Fibroblast of gingiva (primary cell): ENCODE measurements at places on chromosomes 1 and 21.

DNA sequence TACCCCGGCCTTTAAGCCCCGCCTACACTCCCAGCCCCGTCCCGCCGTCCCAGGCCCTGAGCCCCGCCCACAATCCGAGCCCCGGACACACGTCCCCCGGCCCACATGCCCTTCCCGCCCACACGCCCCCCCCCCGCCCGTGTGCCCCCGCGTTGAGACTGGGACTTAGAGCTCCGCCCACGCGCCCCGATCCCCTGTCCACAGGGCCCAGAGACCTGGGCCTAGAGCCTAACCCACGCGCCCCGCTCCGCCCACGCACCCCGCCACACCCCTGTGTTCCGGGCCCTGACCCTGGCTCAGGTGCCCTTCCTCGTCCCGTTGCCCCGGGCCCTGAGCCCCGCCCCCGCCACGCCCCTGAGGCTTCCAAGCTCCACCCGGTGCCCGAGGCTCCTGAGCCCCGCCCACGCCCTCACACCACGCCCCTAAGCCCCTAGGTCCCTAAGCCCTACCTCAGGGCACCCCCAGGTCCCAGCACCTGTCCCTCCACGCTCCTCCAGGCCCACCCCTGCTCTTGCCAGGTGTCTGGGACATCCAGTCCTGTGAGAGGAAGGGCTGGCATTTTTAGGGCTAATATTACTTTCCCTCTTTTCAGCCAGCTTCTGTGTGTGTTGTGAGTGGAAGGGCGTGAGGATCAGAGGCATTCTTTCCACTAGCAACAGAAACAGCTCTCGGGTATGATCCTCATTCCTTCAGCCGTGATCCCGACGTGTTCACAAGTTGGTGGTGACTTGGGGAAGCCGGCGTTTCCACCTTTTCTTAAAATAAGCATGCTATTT is 552 bp upstream of the GPR157 start:
- DNase-seq: peak; percentile 42

DNA sequence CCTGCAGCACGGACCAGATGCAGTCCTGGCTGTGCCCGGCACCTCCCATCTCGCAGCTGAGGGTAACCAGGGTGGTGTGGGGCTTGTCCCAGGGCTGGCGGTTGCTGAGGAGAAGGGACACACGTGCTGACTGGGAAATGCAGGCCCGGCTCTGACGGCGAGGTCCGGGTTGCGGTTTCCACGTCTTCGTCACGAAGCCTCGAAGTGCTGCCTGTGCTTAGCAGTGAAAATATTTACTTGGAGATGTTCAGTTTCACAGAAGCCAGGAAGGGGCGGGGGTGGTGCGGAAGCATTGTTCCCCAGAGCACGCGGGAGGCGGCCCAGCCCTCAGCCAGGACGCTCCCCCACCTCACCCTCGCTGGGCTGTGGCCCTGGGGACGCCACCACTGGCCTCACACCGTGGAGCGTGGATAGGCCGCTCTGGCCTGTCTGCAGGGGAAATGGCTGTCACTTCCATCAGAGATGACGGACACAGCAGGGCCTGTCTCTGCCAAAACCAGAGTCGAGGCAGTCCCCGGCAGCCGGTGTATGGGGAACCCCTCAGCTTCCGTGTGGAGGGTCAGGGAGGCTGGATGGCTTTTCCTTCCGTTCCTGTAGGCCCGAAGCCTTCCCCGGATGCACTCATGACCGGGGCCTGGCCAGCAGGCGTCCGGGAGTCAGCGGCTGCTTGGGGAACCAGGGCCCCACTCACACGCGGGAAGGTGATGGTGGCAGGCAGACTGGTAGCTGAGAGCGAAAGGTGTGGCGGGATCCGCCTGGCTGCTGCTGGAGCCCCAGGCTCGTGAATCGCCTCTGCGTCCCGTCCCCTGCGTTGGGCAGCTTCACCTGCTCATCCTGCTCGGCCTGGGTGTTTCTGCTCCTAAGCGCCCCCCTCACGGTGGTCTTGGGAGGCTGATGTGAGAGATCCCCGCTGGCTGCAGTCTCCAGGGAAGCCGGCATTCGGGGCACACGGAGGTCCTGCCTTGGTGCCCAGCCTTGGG is 14.7 kb upstream of the POFUT2 start:
- DNase-seq: no peak

DNA sequence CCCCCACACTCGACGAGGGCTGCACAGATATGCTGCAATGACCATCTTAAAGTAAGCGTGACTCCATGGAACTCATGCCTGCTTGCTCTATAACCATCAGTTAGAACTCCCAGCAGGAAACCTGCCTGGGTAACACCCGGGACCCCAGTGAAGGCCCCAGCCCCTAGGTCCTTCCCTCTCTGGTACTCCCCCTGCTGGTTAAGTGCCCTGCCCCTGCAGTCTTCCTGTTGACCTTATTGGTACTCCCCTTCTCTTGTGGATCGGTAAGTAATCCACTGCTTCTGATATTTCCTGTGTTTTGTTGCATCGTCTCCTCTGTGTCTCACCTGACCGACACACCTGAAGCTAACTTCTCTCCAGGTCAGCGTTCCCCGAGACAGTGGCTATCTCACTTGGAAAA is 104.8 kb upstream of the COG2 start:
- no peak for DNase-seq

GRCh38 chr1:174209347-174210187 is 50.2 kb downstream of the RABGAP1L start:
- no peak for DNase-seq

DNA sequence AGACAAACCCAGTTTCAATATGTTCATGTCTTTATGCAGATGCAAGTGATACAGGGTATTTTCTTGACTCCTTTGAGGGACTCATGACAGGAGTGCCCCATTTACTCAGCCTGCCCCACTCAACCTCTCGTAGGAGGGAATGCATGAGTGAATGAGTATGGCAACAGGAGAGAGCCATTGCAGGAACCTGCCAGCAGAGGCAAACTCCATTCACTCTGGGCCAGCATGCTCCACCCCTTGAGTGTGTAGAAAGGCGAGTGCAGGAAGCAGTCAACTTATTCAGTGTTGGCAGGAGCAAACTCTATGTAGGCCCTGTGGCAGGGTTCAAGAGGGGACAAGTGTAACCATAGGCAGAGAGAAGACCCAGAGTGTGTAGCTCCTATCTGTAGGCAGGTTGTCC is 1526.3 kb downstream of the PLA2G4A start:
- DNase-seq: no peak

DNA sequence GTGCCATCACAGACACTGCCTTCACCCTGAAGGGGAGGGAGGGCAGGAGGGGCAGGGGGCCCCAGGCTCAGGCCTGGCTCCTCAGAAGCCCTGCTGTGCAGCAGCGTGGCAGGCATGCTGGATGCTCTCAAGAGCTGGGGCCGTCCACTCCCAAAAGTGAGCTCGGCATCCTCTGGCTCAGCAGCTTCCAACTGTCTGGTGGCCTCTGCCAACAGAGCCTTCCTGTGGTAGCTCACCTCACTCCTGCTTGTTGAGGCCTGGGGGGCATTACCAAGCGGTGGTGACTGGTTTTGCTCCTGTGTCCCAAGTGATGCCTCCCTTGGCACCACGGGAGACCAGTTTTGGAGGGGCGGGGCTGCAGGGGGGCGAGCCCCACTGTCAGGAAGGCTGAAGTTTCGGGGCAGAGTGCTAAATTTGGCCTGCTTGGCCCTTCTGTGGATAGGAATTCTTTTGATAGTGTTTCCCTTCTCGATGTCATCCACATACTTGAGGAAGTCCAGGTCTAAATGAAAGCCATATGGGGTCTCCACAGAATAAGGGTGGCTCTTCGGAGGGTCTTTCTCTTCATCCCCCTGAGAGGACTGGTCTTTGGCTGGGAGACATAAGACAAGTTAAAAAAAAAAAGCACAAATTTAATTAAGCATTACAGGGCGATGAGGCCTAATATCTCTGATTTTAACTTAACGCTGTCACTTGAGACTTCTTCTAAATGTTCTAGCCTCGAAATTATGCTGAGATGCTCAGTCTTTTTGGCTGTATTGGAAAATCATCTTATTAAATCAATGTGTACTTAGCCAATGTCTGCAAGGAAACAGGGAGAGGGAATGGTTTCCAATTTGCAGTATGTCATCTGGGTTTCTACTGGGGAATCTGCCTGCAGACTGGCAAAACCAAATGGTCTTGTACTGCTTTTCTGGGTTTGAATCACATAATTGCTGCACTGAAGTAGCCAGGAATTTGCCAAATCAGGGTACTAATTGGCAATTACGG is 44.4 kb downstream of the KANK4 start:
- DNase-seq: peak; percentile 36

DNA sequence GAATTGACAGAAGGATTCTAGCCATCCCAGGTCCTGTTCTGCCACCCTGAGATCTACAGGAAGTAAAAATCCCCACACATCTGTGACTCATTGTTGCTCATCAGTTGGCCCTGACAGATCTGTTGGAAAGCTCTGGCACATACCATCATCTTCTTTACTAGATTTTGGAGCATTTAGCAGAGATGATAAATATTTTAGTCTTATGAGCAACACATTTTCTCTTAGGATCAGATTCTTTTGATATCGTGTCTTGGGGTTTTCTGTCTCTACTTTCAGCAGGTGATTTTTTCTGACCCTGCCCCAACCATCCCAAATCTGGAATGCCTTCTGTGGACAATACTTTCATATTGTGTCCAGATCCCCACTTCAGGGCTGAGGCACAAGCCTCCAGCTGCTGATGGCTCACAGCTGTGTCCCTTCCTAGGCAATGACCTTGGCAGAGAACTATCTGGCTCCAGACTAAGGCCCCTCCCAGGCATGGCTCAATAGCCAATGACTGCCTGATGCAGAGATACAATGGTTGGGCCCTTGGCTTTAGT is 102.8 kb downstream of the GDAP2 start:
- peak; percentile 80 for DNase-seq
